ENCODE measurements at places on chromosomes 3 and 15. TPM values are rescaled to one million over a fixed set of nuclear protein-coding genes. Genes with fewer than 3 reads are reported as not detected.

The DNAH12 gene
- total RNA-seq: 0.07 TPM

The CEMIP gene
- 0.42 TPM for total RNA-seq

The CLPX gene
- total RNA-seq: 35.0 TPM

The ECE2 gene
- not detected for total RNA-seq

The ISG20 gene
- 124 TPM for total RNA-seq

The ALDH1L1 gene
- not detected for total RNA-seq

The MAN2A2 gene
- total RNA-seq: 186 TPM

The EXOG gene
- 20.9 TPM for total RNA-seq

The MINAR1 gene
- total RNA-seq: 0.40 TPM

The XYLB gene
- total RNA-seq: 0.75 TPM

The POLQ gene
- total RNA-seq: 0.23 TPM

The CERS3 gene
- 2.0 TPM for total RNA-seq

The CMTM8 gene
- total RNA-seq: 6.3 TPM

The CCNL1 gene
- 1,257 TPM for total RNA-seq

The IMPG2 gene
- total RNA-seq: 0.45 TPM

The NEDD4 gene
- 7.2 TPM for total RNA-seq

The IL16 gene
- total RNA-seq: 104 TPM

The MYRIP gene
- not detected for total RNA-seq

The HRH1 gene
- total RNA-seq: not detected

The MYNN gene
- 21.2 TPM for total RNA-seq

The DAZL gene
- total RNA-seq: not detected

The PHLDB2 gene
- total RNA-seq: 24.4 TPM

The FGF12 gene
- 0.35 TPM for total RNA-seq

The LARP6 gene
- not detected for total RNA-seq

The PIERCE2 gene
- total RNA-seq: 0.97 TPM

The PSTPIP1 gene
- 115 TPM for total RNA-seq

The MUSTN1 gene
- total RNA-seq: 12.3 TPM

The ZIC1 gene
- not detected for total RNA-seq

The NT5DC2 gene
- 2.3 TPM for total RNA-seq

The CLSTN2 gene
- total RNA-seq: not detected

The MLF1 gene
- total RNA-seq: 13.5 TPM

The GOLGA6A gene
- 1.0 TPM for total RNA-seq
